ENCODE measurements at places on chromosomes 13 and 19. TPM values are rescaled to one million over a fixed set of nuclear protein-coding genes. Genes with fewer than 3 reads are reported as not detected.
A peak's percentile ranks its signal among the peaks of the same experiment; 100 is the strongest.

The SOX1 gene
- not detected for polyA plus RNA-seq

DNA sequence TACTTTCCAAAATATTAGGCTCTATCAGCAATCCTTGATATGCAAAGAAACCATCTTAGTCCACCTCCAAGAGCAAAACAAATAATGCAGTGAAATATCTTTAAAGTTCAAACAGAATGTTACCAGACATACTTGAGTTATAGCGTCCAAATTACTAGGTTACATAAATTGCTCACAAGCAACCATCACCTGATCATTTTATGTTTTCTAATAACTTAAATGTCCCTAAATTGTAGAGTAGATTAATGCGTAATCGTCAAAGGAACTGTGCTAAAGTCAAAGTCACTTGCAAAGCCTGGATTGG, 350.6 kb upstream of the ARGLU1 start:
- peak; percentile 22 for DNase-seq

DNA sequence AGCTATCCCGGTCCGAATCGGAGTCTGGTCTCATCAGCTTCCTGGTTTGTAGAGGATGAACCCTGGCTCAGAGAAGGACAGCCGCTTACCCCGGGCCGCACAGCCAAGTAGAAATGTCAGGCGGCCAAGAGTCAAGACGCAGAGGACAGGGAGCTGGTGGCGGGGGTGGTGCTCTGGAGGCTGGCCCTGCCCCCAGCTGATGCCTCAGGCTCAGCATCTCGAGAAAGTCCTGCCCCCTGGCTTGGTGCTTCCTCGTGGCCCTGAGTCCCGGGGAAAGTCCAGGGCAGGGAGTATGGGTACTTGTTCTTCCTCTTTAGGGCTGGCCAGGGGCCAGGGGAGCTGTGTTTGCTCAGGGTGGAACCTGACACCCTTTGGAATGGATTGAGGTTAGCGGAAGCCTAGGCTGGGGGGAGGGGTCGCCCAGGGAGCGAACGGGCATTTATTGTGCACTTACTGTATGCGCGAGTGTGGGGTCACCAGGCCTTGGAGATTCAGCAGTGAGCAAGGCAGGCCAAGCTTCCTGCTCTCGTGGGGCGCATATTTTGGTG, 2.2 kb downstream of the TJP3 start:
- no peak for DNase-seq

The LILRB2 gene
- 0.45 TPM for polyA plus RNA-seq

The ZNF726 gene
- polyA plus RNA-seq = 18.1 TPM

The RASGRP4 gene
- 0.67 TPM for polyA plus RNA-seq

DNA sequence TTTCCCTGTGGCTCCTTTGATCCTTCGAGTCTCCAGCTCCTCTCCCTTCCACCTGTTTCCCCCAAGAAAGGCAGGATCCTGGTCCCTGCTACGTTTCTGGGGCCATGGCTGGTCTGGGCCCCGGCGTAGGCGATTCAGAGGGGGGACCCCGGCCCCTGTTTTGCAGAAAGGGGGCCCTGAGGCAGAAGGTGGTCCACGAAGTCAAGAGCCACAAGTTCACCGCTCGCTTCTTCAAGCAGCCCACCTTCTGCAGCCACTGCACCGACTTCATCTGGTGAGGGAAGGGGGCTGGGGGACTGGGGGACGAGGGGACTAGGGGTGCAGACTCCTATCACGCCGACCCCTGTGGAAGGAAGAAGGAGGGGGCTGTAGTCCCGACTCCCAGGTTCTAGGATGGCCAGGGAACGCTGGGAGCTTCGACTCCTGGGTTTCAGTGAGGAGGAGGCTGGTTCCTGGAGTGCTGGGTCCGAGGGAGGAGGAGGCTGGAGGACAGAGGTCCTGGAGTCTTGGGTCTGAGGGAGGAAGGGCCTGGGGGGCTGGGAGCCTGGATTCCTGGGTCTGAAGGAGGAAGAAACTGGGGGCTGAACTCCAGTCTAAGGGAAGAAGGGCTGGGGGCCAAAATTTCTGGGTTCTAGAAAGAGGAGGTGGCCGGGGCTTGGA, 524 bp downstream of the PRKCG start:
- no peak for DNase-seq

The ZNF738 gene
- polyA plus RNA-seq = 54.2 TPM

The CRTC1 gene
- 16.7 TPM for polyA plus RNA-seq

DNA sequence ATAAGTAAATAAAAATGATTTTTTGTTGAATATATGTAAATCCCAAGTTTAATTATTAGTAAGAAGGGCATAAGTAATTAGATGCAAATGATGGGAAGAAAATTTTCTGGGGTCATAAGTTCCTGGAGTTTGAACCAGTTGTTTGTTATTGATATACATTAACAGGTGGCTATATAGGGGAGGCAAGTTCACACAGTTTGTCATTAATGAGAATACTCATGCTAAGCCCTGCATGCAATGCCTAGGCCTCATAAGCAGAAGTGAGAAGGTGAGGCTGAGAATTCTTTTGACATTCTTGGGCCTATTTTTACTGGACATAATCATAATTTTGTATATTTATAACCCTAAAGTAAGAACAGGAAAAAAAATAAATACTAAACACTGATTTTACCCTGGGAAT, 1210.7 kb upstream of the PCDH9 start:
- DNase-seq = no peak

The MEDAG gene
- 0.80 TPM for polyA plus RNA-seq

DNA sequence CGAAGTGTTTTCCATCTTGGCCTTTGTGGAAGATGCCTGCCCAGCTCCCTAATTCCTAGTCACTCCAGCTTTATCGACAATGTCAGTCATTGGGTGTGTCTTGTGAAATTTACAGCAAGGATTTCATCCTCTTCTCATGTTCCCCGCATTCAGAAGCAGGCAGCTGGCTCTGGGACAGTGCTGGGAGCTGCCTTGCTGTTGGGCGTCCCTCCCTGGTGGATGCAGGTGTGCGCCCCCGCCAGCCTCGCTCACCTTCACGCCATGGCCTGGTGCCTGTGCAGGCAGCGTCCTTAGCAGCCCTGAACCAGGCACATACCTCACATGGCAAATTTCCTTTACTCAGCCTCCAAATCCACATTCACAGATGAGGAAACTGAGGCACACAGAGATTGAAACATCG, 39.7 kb upstream of the TFDP1 start:
- DNase-seq = no peak

DNA sequence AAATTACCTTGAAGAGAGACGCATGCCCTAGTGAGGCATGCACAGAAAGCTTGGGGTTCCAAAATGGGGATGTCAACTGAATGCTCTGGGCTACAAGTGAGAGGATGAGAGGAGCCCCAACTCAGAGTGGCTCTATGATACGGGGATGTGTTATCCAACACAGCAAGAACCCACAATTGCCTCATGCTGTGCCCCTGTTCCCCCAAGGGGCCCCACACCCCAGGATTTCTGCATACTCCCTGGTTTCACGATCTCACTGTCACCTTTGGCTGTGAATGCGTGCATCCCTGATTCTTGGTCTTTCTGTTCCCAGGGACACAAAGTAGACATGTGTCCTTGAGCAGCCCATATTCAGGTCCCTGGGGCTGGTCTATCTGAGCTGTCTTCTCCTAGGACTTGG, 29.3 kb downstream of the WDR88 start:
- no peak for DNase-seq

GRCh38 chr13:50128428-50128931, 113.2 kb downstream of the KCNRG start:
- DNase-seq = no peak

DNA sequence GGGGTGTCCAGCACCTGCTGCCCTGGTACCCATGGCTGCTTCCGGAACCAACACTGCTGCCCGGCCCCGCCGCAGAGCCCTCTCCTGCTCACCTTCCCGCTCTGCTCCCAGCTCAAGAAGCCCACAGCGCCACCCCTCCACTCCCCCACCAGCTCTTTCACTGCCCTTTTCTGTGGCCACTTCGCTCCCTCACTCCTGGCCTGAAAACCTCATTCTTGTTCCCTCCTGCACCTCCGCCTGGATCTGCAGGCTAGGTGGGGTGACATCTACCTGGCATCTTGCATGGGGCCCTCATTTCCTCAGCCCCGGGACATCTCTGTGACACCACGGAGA, 6.4 kb downstream of the ZNF787 start:
- DNase-seq = no peak

The IZUMO1 gene
- 1.1 TPM for polyA plus RNA-seq

DNA sequence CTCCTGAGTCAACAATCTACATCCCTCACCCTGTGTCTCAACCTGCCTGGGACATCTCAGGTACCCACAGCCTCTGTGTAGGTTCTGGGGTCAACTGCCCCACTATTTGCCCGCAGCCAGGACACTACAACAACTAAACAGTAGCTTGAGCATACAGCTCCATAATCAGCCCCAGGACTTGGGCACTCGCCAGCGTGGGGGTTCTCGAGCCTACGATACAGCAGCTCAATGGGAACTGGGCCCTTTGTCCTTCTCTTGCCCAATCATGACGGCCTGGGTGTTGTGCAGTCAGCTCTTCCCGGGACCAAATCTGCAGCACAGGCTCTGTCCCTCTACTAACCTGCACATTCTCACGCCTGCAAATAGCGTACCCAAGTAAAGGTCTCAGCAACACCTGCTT, 1.3 kb downstream of the ZNF180 start:
- DNase-seq = no peak

The APOC1 gene
- 10.9 TPM for polyA plus RNA-seq

DNA sequence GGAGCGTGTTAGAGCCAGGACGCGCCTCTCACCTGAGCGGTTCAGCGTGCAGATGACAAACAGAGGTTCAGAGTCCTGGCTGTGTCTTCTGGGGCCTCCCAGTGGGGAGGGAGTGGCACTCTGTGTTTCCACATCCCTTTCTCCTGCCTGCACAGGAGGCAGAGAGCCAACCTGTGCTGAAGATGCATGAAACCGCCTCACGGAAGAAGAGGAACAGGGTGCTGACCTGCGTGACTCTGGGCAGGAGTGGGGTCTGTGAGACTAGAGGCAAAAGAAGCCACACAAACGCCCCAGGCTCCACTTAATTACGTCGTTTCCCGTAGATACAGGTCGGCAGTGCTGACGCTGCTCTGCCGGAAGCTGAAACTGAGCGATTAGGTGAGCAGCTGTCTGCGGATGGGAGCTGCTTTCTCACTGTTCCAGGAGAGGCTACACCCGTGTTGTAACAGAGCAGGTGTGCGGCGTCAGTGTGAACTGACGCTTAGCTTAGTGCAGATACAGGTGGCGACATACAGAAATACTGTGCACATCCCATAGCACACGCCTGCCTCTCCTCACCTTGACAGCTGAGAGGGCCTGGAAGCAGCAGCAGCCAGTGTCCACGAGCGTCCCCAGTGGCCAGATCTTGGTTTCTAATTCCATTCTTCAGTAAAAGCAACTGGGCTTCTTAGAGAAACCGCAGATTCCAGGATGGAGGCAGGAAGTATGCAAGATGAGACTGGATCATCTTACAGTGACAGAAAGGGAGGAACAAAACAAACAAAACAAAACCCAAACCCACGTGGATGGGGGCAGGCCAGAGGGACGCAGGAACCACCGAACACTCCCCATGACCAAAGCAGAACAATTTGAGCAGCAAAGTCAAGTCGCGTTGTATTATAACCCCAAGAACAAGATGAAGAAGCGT, 37.7 kb upstream of the MCF2L start:
- peak; percentile 86 for DNase-seq

DNA sequence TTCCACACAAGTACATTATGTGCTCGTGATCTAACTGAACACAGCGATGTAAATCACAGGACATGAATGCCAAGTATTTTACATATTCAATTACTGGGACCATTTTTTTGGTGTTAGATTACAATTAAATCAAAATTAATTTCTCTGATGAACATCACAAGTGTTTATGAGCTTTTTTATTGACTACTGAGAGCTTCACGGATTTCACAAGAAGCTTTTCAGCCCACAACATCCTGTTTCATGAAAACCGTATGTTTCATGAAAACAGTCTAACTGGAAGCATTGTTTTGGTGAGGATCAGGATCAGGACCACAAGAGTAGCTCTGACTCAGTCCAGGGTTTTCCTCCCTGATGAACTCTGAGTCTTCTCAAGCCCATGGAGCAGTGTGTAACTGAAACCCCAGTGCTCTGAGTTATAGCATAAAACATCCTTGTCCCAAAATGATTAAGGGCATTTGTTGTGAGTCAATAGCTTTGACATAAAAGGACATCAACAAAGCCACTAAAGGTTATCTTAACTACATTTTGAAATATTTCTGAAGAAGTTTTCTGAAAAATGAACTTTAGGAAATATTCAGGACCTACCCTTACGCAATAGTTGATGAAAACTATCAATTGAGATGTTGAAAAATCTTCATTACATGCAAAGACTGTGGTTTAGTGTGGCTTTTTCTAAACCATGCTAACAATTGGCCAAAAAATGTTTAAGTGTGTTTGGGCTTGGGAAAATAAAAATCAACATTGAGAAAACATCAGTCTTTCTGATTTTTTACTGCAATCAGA, 49.3 kb downstream of the UFM1 start:
- DNase-seq = peak; percentile 55

GRCh38 chr13:102176846-102177245, 225.0 kb downstream of the FGF14 start:
- DNase-seq = no peak

- DNase-seq = no peak
Measured at GRCh38 chr13:23705583-23705982, 135.4 kb downstream of the TNFRSF19 start.

DNA sequence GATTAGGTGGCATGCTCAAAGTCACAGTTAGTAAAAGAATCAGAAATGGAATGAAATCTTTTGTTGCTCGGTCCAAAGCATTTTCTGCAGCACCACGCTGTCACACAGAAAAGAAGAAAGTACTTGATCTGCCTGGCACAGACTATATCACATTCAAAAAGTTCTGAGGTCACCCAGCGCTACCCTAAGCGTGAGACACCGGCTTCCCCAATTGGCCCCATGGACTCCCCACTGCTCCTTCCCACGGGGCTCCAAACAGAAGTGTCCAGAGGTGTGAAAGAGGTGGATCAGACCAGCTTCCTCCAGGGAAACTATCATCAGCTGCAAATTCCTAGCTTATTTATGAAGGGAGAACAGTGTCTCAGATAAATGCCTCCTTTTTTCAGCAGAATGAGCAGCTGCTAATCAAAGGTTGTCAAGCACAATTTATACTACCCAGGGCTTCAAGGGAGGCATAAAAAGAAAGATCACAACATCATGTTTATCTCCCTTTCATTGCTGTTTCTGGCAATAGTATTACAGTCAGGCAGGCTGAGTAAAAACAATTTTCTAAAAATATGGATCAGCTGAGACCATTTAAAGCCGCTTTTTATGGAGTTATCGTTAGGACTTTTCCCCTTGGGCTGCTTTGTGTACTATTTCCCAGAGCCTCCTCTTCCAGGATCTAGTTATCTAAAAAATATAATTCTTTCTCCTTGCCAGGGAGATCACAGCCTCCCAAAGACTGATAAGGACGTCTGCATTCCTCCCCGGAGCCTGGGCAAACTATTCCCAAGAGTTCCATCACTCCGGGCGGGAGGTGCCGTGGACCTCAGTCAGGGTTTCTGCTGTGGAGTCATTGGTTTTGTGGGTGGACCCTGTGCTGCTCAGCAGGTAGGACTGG, 208.0 kb downstream of the LHFPL6 start:
- no peak for DNase-seq
